ENCODE measurements at places on chromosomes 7 and 10.

DNA sequence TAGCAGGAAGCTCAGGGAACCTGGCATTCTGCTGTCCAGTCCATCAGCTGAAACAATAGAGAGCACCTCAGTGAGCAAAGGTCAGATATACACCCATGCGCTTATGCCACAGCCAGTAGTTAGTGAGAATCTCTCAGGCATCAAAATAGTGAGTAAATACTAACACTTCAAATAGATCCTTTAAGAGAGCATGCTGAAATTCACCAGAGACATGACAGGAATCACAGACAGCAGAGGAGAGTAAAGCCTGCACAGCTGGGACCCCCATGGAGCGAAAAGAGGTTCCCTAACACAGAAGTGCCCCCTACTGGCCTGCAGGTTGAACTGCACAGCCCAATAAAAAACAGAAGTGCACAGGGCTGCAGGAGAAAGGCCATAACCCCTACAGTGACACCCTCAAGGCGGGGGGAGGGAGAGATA is 57.6 kb upstream of the ANTXRL start:
- DNase-seq: no peak

DNA sequence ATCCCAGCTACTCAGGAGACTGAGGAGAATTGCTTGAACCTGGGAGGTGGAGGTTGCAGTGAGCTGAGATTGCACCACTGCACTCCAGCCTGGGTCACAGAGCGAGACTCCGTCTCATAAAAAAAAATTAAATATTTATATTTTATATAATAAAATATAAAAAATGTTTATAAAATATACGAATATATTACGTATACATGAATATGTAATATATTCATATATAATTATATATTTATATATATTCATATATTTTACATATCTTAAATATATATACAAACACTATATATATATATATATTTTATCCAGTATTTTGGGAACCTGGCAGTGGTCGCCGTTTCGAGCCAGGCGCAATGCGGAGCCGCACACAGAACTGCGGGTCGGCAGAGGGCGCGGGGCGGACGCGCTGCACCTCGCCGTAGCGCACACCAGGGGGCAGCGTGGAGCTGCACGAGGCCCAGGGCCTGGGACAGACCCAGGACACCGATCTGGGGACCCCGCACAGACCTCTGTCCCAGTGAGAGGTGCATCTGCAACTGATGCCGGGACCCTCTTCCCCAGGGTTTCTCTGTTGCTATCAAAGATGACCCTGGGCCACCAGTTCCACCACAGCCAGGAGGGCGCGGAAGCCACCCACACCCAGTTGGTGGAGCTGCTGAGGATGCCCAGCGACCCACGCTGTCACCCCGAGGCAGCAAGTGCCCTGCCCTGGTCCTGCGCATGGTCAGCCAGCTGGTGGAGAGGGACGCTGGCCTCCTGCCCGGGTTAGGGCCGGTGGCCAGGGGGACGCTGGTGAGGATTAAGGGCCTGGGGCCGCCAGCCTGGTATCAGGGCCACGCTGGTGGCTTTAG is 22.7 kb downstream of the AP5Z1 start:
- no peak for DNase-seq

DNA sequence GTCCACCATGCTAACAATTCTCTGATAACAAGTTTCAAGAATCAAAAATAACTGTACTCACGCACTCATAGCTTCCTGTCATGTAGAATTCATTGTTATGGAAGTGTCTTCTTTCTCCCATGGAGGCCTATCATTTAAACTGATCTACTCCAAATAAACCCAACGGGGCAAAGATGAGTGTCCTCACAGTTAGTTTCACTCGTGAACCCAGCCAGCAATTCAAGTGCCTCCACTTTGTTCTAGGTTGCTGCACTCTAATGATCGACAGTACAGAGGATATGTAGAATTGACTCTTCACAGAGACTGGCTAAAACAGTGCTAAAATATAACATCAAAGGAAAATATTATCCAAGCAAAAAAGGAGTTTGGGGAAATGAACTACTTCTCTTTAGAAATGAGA is 111.4 kb downstream of the LRRN3 start:
- no peak for DNase-seq

DNA sequence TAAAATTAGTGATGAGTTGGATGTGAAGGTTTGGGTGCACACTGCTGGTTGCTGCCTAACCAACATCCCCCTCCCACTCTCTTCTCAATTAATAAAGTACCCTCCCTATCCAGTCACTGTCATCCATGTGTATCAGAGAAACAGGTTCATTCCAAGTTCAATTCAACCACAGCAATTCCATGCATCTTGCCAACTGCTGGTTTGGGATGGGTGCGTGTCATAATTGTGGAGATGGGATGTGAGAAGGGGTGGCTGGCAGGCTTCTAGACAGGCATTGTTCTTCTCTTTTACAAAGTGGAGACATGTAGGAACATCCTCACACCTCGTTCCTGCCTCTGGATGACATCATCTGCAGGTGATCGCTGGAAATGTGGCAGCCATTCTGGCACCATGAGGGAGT is 7.5 kb upstream of the CNPY1 start:
- no peak for DNase-seq

GRCh38 chr10:92146107-92146506 is 144.8 kb downstream of the CPEB3 start:
- DNase-seq: no peak

DNA sequence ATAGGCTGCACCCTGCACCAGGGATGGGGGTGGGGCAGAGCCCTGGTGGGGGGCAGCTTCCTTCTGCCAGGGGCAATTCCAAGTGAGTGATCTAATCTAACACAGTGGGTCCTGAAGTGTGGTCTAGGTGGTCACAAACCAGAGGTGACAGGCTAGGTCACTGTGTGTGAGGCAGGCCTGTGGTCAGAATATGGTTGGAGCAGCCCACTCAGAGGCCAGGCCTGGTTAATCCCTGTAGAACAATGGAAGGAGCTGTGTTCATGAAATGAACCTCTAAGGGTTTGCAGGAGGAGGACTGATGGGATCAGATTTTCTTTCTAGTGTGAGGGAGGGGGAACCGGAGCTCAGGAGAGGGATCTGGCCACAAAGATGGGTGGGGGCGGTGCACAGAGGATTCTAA is 10.0 kb upstream of the TSPAN14 start:
- DNase-seq: no peak

GRCh38 chr7:48262606-48263310 is 91.5 kb downstream of the ABCA13 start:
- DNase-seq: no peak

DNA sequence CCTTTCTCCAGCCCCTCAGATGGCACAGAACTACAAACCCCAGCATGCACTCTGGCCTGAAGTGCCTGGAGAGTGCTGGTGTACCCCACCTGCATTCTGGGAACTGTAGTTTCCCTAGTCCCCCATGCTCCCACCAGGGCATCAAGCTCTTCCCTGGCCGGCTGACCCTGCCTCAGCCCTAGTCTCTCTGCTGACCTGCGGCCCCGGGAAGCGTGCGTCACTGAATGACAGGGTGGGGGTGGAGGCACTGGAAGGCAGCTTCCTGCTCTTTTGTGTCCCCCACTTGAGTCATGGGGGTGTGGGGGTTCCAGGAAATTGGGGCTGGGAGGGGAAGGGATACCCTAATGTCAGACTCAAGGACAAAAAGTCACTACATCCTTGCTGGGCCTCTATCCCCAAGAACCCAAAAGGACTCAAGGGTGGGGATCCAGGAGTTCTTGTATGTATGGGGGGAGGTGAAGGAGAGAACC is 2.1 kb downstream of the NOS3 start:
- DNase-seq: no peak

- DNase-seq: no peak
These were observed 91.6 kb downstream of the MICALL2 start for GRCh38 chr7:1367501-1368183.

DNA sequence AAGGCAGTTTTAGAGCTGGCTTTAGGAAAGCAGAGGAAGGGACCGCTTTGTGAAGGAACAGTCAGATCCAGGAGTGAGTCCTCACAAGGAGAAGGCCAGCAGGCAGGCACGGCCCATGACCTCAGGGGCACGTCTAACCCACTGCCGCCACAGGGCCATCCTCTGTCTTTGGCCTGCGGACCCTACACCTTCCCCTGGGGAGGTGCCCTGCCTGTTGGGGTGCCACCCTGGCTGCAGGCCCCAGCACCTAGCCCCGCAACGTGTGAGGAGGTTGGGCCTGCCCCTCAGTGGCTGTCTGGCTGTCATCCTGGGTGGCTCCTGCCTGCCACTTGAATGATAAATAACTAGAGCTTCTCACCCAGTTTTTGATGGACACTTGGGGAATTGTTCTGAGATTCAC is 31.0 kb upstream of the TRIM8 start:
- DNase-seq: no peak

GRCh38 chr7:36161996-36162395 is 8.9 kb downstream of the EEPD1 start:
- DNase-seq: no peak

DNA sequence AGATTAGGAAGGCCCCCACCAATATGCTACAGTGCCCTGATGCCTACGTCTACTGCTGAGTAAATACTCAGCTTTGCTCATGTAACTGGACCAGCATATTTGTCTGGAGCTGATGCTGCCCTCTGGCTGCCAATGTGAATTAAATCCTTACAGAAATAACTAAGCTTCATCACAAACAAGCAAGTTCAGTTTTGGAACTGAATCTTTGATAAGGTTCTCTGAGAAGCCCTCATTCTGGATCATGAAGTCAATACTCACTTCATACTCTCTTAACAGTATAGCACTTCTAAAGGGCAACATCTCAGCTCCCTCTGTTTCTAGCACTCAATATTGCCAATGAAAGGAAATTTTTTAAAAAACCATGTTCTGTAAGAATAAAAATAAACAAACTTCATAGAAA is 246.7 kb downstream of the ETV1 start:
- DNase-seq: peak; percentile 27

DNA sequence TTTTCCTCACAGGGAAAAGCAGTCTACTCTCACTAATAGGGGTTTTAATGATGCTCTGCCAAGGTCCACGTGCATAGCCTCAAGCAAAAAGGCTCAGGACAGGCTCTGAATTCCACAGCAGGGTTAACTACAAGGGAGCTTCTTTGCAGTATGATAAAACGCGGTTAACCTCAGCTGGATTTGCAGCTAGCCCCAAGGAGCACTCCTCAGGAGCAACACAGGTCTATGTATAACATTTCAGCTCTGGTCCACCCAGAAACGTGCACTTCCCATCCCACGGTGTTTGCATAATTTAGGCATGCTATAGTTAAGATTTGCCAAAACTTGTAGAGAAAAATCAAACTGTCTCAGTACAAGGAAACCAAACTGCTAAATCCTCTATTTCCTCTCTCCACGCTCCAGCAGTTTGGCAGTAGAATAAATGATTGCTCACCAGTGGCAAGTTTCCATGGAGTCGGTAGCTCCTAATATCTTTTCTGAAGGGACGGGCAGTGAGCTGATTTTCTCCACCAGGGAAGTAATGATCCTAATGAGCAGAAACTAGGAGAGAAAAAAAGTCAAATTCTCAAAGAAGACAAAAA is 13.1 kb upstream of the ASB4 start:
- DNase-seq: peak; percentile 24

GRCh38 chr10:30490289-30491000 is 56.5 kb downstream of the MAP3K8 start:
- DNase-seq: no peak

DNA sequence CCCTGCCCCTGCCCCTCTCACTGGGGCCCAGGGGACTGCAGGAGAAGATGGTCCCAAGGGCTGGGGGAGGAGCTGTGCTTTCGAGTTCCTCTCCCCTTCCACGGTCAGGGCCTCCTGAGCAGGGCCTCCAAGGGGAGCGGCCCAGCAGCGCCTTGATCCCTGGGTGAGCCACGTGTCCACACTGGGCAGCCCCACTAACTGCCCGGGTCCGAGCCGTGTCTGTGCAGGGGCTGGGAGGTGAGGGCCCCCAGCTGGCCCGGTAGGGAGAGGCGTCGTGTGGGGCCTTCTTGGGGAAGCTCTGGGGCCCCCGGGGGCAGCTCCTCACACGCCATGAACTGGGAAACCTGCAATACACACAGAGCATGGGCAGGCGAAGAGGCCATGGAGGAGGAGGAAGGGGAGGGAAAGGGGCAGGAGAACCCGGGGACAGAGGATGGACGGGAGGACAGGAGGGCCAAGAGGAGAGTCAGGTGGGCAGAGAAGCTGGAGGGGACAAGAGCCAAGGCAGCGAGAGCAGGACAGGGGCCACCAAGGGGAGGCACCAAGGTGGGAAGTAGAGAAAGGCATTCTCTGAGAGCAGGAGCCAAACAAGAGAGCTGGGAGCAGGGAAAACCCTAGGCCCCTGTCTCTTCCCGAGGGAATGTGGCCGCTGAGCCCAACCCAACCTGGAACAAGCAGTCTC is 32.8 kb downstream of the KCNH2 start:
- DNase-seq: no peak

- DNase-seq: no peak
These were observed 47.0 kb downstream of the SUFU start for GRCh38 chr10:102550636-102551210.

- DNase-seq: no peak
These were observed 86.1 kb upstream of the PPP2R2D start for GRCh38 chr10:131814567-131815265.
